ENCODE measurements at places on chromosomes 5 and 9.

- DNase-seq, result no peak
These were observed 602.9 kb downstream of the CSNK1G3 start for GRCh38 chr5:124114911-124115310.

DNA sequence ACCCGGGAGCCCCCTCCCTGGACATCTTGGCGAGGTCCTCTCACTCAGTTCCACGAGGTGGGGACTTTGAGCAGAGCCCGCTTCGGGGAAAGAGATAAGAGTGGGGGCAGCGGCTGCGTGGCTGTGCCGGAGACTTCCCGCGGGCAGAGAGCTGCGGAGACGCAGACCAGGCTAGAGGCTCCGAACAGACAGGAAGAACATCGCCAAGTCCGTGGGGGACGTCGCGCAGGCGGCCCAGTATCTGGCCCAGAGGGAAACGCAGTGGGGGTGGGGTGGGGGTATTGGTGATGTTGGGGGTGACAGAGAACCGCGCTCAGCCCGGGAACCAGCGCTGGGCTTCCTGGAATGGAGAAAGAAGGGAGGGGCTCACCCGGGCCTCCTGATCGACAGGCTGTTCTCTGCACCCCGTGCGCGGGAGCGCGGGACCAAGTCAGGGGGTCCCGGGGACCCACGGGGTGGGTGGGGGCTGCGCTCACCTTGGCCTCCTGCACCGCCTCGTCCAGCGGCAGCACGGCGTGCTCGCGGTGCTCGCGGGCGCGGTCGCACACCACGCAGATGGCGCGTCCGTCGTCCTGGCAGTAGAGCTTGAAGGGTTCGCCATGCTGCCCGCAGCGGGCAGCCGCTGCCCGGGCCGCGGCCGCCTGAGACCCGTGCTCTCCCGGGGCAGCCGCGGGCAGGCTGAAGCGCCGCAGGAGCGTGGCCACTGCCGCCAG, 727 bp downstream of the TRIM7 start:
- DNase-seq, result no peak

DNA sequence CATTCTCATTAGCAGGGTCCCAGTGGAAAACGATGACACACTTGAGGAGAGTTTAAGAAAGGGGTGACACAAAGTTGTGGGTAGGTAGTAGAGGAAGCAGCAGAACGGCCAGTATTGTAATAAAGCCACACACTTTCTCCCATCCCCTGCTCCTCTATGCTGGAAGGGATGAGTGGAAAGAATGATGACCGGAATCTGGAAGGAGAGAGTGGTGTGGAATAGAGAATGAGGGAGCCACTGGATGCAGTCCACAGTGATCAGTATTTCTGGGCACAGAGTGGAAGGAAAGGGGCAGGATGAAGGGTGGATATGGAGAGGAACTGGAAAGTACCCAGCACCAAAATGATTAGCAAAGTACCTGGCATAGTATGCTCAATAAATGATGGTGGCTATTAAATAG, 133.8 kb upstream of the DAB2 start:
- DNase-seq, result no peak

GRCh38 chr5:103410172-103410571, 151.6 kb downstream of the MACIR start:
- DNase-seq, result no peak

DNA sequence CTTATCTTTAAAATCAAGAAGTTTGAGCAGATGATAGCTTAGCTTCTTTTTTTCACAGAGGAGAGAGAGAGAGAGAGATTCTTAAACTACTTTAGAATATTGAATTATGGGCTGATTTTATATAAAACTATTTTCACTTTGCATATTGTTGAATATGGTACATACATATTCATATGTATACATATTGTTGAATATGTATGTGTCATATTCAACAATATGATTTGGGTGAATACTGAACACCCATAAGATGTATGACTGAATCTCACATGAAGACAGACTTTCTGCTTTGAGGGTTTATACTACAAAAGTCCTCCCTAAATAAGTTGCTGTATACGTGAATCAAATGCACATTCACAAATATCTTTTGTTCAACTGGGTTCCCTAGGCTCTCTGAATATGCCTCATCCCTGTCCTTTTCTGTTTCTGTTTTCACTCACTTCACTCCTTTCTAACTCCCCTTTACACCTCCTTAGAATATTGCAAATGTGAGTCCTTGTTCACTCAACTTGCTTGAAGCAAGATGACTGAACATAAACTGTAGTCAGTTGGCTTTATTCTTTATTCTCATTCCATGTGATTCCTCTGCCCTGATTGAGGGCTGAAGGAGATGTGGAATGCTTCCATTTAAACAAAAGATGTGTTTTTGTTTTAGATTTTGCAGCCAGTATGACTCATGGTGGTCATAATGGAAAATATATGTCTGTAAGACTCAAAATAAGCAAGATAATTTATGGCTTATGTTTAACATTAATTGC, 225.4 kb upstream of the DAB2 start:
- DNase-seq, result no peak

DNA sequence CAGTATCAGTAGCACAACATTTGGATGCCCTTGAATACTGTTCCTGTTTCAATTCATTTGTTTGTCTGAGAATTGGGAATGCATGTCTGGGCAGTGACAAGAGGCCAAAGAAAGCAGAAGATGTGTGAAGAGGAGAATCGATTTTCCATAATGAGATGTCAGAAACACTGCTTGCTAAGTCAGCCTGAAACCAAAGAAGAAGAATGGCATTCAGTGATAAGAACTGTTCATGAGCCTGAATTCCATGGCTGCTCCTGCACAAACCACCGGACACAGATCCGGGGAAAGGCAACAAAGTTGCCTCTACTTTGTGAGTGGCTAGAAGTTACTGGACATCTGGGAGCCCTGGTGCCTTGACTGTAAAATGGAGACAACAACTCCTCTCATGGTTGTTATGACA, 207.2 kb upstream of the RASEF start:
- no peak for DNase-seq

DNA sequence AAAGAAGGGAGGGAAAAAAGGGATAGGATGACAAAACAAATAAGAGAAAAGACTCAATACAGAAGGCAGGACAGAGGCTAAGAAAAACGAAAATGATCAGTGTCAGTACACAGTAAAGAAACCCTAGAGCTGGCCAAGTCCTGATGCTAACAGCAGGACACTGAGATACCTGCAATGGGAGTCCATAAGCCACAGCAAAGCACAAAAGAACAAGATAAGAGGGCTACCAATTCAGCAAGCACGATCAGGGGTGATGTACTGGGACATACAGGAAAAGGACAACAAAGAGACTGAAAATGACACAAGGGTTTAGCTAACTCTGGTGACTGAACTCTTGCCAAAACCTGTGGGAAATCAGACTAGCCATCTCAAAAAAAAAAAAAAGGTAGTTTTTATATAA, 1072.6 kb upstream of the COX7C start:
- DNase-seq, result no peak

DNA sequence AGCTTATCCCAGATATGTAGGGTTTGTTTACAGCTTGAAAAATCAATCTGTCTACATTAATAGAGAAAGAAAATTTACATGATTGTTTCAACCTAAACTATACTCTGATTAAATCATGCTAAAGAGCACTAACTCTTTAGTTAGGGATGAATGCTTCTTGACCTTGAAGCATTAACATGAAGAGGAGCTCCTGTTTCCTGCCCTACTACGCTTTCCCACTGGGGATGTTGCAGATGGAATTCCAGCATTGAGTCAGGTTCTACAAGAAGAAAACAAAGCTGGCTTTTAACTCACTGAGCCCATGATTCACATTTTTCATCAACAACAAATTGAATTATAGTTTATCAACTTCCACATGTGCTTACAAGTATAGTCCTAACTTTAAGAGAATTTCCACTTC, 471.3 kb downstream of the TMEM232 start:
- no peak for DNase-seq

DNA sequence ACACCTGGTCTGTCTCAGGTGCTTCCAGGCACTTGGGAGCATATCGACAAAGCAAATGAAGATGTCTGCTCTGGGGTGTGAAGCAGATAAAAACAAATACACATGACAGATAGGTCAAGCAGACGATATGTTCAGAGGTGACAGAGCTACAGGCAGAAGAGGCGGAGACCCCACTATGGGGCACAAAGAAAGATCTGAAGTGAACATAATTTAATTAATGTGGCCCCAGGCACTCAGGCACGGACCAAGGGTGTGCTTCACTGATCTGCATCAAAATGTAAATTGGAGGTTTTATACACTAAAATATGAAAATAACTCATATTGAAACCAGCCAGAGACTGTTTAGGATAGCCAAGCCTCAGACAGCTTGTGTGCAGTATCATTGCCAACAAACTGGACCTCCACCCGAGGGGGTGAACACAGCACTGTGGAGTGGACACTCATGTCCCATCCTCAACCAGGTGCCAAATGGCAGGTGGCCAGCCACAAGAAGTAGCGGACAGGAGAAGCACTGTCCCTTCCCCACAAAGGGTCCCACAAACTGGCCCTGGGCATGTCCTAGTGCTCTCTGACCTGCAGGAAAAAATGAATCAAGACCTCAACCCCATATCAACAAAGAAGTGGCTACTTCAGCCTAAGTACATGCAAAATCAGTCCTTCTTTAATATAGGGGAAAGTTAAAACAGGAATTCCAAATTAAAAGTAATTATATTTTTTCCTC, 29.2 kb downstream of the ROR2 start:
- DNase-seq, result no peak
